ENCODE measurements at places on chromosomes 7 and 10.

DNA sequence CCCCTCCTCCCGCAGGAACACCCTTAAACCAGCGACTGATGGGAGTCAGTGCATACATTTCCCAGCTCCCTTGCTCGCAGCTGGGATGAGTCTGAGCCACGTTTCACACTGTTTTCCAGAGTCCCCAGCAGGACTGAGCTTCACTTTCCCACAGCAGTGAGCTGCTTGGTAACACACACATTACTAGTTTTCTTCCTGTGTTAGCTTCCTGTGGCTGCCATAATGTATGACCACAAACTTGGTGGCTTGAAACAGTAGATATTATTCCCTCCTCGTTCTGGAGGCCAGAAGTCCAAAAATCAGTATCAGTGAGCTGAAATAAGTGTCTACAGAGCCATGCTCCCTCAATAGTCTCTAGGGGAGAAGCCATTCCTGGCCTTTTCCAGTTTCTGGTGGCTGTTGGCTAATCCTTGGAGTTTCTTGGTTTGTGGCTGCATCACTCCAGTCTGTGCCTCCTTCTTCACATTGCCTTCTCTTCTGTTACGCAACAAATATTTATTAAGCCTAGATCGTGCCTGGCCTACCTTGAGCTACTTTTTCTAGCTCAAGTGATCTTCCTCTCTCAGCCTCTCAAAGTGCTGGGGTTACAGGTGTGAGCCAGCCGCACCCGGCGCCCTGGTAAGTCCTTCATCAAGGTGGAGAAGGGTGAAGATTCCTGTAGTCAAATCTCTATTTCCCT lies 26.2 kb upstream of the CARD11 start:
- no peaks in the 10 kb centered on the region for H3K27me3 ChIP-seq
- H3K27ac ChIP-seq = no peak overlapping the region
- no peak overlapping the region for H3K4me3 ChIP-seq
- H3K4me1 ChIP-seq = no peaks in the 10 kb centered on the region
- DNase-seq = no peak

DNA sequence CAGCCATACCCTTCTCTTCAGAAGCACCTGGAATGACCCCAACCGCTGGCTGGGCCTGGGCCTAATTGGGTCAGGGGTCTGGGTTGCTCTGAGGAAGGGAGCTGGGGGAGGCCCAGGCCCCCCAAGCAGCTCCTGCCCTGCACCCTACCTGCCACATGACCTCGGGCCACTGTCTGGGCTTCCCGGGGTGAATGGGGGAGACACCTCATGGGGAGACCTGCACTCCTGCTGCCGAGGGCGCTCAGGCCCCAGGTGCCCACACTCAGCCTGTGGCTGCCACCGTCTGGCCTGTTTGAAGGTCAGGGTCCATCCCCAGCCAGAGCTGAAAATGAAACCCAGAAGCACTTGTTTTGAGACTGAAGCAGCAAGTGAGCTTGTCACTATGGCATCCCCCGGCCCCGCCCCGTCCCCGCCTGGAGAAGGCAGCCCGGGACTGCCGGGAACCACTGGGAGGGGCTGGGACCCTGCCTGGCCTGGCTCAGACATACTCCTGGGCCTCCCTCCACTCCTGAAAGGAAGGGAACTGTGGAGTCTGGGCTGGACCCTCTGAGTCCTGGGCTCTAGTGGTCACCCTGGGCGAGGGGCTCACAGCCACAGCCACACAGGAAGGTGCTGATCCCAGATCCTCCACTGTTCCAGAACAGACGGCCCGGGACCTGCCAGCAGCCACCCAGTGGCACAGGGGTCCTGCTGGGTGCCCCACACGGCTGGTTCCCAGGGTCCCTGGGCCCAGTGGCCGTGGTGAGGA lies 7.4 kb upstream of the MICALL2 start:
- no peaks in the 10 kb centered on the region for H3K36me3 ChIP-seq
- H3K27me3 ChIP-seq = no peaks in the 10 kb centered on the region
- no peak overlapping the region for H3K4me3 ChIP-seq

- H3K27ac ChIP-seq = no peak overlapping the region
- no peaks in the 10 kb centered on the region for H3K36me3 ChIP-seq
- peaks cover 85% of the 10 kb centered on the region for H3K4me1 ChIP-seq
- no peaks in the 10 kb centered on the region for H3K27me3 ChIP-seq
- DNase-seq = no peak
Measured at GRCh38 chr7:131627735-131628190, 71.3 kb upstream of the PODXL start.

DNA sequence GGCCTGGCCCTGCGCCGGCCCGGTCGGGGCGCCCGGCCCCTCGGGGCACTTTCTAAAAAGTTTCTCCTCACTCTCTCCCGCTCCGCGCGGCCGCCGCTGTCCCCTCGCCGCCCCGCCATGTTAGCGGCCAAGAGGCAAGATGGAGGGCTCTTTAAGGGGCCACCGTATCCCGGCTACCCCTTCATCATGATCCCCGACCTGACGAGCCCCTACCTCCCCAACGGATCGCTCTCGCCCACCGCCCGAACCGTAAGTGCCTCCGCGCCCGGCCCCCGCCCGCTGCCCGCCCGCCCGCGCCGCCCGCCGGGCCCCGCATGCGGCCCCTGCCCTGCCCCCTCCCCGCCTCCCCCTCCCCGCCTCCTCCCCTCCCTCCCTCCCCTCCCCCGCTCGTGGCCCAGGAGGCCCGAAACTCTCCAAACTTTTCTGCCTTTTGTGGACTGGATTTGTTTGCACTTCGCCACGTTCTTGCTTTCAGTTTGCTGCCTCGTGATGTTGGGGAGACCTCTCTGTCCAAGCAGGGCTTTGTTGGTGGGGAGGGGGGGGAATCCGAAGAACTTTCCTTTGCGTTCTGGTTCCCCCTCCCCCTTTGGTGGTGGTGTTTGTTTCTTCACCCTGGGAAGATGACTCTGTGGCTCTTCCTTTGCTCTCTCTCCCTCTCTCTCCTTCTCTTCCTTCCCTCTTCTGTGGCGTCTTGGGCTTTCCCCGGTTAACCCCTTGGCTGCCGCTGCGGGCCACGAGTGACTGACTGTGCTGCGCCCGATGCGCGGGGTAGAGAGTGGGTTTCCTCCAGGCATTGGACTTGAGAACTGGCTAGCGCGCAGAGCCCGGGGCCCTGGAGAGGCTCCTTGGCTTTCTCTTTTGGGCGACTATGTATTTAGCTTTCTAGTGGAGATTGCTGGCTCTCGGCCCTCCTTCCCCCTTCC lies 1.6 kb downstream of the TCF7L2 start:
- H3K27me3 ChIP-seq = no peaks in the 10 kb centered on the region
- peaks cover 28% of the 10 kb centered on the region for H3K4me1 ChIP-seq
- peak overlapping the region; percentile 89 for H3K27ac ChIP-seq
- H3K4me3 ChIP-seq = peak overlapping the region; percentile 96
- peak; percentile 64 for DNase-seq

GRCh38 chr10:124332426-124332825 lies 86.3 kb downstream of the OAT start:
- H3K27me3 ChIP-seq = no peaks in the 10 kb centered on the region
- H3K4me3 ChIP-seq = no peak overlapping the region
- peak overlapping the region; percentile 17 for H3K27ac ChIP-seq
- H3K36me3 ChIP-seq = no peaks in the 10 kb centered on the region
- H3K4me1 ChIP-seq = no peaks in the 10 kb centered on the region
- DNase-seq = no peak

DNA sequence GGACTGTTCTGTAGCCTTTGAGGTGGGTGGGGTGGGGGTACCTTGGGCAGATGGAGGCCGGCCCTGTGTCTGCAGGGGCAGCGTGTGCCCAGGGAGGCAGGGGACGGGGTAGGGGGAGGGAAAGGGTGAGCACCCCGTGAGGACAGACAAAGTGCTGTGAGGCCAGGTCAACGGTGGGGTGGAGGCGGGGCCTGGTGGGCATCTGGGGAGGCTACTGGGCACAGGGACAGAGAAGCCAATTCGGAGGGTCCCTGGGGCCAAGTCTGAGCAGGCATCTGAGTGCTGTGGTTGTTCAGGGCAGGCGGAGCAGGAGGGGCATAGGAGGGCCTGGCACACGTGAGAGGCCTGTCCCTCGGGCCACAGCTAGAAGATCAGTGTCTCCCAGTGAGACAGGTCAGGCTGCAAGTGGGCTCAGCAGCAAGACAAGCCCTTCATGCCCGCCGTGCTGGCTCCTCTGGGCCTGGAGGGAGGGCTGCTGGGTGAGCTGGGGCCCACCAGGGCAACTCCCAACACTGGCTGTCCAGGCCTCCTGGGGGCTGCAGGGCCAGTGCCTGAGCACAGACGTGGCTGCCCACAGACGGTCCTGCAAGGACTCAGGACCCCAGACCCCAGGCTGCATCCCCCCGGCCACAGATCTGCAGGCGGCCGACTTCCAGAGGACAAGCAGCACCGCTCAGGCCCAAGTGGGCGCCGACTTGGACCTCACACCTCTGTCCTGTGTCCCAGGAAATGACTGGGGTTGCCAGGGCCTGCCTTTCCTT lies 26.4 kb upstream of the KNDC1 start:
- no peak for DNase-seq
- no peak overlapping the region for H3K4me3 ChIP-seq
- no peak overlapping the region for H3K27ac ChIP-seq
- peaks cover 11% of the 10 kb centered on the region for H3K27me3 ChIP-seq

GRCh38 chr7:27940341-27940740 lies 200.4 kb downstream of the TAX1BP1 start:
- DNase-seq = no peak
- H3K4me1 ChIP-seq = no peaks in the 10 kb centered on the region
- H3K4me3 ChIP-seq = no peak overlapping the region
- no peak overlapping the region for H3K27ac ChIP-seq
- no peaks in the 10 kb centered on the region for H3K36me3 ChIP-seq
- H3K27me3 ChIP-seq = no peaks in the 10 kb centered on the region

DNA sequence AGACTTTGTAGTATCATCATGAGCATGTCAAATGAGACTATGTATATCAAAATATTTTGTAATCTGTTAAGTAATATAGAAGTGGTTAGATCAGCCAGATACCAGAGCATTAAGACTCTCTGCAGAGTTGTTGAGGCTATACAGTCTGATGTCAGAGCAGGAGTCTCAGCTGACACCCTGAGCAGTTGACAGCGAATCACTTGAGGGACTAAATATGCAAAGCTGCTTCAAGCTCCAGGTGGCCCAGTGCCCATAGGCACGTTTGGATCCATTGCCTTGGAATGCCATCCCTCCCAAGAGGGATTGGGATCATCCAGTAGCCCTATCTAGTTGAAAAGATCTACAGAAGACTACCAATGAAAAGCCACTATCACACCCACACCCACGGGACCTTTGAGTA lies 210.2 kb downstream of the TAX1BP1 start:
- no peak overlapping the region for H3K27ac ChIP-seq
- no peak for DNase-seq
- no peaks in the 10 kb centered on the region for H3K4me1 ChIP-seq
- H3K27me3 ChIP-seq = no peaks in the 10 kb centered on the region

GRCh38 chr10:101887775-101888174 lies 44.2 kb upstream of the KCNIP2 start:
- DNase-seq = no peak
- no peaks in the 10 kb centered on the region for H3K27me3 ChIP-seq
- H3K4me1 ChIP-seq = no peaks in the 10 kb centered on the region
- no peaks in the 10 kb centered on the region for H3K36me3 ChIP-seq
- H3K4me3 ChIP-seq = no peak overlapping the region

DNA sequence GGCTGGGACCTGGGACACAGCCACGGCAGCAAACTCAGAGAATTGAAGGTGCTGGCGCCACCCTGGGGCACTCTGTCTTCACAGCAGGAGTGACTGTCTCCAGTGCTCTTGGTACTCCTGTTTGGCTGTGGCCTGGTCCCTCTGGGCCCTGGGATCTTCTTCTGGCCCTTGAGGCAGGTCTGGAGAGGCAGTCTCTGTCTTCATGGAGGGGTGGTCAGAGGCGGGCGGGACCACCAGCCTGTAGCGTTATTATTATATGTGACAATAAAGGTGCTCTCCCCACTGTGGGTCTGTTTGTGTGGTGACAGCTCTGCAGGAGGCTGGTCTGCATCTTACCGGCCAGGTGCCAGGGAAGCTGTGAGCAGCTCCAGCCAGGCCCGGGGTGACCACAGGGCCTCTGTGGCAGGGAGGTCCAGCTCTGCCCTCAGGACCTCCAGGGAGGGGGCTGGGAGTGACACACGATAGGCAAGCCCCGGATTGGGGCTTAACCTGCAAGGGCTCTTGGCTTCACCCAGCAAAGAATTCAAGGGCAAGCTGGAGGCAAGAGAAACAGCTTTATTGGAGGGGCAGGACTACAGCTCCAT lies 70.3 kb downstream of the MYL10 start:
- peaks cover 25% of the 10 kb centered on the region for H3K27me3 ChIP-seq
- H3K4me1 ChIP-seq = no peaks in the 10 kb centered on the region
- H3K27ac ChIP-seq = no peak overlapping the region
- no peak for DNase-seq

DNA sequence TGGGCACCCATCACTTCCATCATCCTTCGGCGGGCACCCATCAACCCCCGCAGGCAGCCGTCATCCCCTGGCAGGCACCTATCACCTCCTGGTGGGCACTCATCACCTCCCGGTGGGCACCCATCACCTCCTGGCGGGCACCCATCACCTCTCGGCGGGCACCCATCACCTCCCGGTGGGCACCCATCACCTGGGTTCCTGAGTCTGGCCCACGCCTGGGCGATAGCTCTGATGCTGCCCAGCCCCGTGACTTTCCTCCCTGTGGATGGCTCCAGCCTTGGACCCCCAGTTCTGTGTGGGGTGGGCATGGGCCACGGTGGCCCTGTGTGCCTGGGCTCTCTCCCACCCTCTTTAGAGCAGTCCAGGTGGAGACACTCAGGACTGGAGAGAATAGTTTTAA lies 29.0 kb downstream of the PFKFB3 start:
- DNase-seq = no peak
- H3K27ac ChIP-seq = no peak overlapping the region
- H3K4me3 ChIP-seq = no peak overlapping the region
- no peaks in the 10 kb centered on the region for H3K27me3 ChIP-seq
- no peaks in the 10 kb centered on the region for H3K4me1 ChIP-seq

DNA sequence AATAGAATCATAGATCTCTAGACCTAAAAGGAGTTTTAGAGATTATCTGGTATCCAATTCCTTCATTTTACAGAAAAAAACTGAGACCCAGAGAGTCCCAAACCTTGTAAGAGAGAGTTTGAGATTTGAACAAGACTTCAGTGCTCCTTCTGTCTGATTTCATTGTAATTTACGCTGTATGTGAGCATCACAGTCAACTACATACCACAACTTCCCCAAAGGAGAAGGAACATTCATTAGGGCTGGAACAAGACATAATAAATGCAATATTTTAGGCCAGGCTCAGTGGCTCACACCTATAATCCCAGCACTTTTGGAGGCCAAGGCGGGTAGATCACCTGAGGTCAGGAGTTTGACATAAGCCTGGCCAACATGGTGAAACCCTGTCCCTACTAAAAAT lies 17.3 kb upstream of the PRKAR2B start:
- no peak overlapping the region for H3K27ac ChIP-seq
- no peak overlapping the region for H3K4me3 ChIP-seq
- H3K36me3 ChIP-seq = no peaks in the 10 kb centered on the region
- 0 out of 2 replicates have a peak, but pooled peaks cover 21% of the 10 kb centered on the region for H3K4me1 ChIP-seq

GRCh38 chr7:114924038-114924712 lies 2.3 kb downstream of the MDFIC start:
- H3K27ac ChIP-seq = peak overlapping the region; percentile 55
- H3K27me3 ChIP-seq = no peaks in the 10 kb centered on the region
- DNase-seq = no peak
- H3K4me1 ChIP-seq = peaks cover 24% of the 10 kb centered on the region
- peaks cover 20% of the 10 kb centered on the region for H3K36me3 ChIP-seq
